Hindlimb muscle (tissue), 1 donor: ENCODE measurements at places on chromosomes 3 and 15.
A peak's percentile ranks its signal among the peaks of the same experiment; 100 is the strongest.

DNA sequence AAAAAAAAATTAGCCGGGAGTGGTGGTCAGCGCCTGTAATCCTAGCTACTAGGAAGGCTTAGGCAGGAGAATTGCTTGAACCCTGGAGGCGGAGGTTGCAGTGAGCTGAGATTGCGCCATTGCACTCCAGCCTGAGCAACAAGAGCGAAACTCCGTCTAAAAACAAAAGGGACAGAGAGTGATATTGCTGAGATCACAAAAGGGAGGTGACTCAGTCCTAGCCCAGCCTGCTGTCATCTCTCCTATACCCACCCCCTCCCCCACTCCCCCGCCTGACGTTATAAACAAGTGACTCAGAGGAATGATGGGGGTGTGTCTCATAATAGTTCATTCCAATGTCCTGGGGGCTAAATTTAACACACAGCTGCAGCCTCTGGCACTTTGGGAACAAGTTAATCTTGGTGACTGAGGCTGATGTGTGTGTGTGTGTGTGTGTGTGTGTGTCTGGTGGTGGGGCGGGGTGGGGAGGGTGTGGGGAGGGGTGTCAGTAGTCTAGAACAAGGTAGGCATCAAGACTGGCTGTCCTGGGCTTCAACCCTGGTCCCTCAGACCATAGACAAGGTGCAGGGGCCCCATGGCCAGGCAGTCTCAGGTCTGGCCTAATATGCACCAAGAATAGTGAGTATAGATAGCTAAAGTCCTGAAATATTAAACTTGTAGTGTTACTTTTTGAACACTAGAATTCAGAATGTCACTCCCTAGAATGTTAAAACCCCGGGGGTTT lies 1.3 kb upstream of the KLHL40 start:
- DNase-seq: no peak

DNA sequence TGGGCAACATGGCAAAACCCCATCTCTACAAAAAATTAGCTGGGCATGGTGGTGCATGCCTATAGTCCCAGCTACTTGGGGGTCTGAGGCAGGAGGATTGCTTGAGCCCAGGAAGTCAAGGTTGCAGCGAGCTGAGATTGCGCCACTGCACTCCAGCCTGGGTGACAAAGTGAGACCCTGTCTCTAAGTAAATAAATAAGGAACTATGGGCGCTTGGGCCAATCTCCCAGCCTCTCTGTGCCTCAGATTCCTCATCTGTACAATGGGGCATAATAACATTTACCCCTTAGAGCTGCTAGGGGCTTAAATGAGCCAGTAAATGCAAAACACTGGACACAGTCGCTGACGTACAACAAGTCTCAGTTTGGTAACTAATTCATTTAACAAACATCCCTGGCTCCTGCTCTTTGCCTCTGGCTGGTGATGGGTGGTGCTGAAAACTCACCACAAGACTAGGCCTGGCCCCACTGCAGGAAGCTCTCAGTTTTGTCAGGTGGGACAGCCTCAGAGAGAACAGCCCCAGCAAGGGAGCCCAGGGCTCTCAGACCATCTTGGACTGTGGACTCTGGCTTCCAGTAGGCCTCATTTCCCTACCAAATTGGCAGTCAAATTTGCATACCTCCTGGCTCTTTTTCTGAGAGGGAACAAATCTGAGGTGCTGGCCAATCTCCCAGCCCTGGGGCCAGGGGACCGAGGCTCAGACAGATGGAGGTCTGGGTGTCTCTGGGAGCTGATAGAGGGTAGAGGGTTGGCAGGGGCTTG lies 6.4 kb upstream of the TBC1D2B start:
- no peak for DNase-seq

- DNase-seq: no peak
Observed at GRCh38 chr3:123068601-123069381, 2.0 kb downstream of the PDIA5 start.

DNA sequence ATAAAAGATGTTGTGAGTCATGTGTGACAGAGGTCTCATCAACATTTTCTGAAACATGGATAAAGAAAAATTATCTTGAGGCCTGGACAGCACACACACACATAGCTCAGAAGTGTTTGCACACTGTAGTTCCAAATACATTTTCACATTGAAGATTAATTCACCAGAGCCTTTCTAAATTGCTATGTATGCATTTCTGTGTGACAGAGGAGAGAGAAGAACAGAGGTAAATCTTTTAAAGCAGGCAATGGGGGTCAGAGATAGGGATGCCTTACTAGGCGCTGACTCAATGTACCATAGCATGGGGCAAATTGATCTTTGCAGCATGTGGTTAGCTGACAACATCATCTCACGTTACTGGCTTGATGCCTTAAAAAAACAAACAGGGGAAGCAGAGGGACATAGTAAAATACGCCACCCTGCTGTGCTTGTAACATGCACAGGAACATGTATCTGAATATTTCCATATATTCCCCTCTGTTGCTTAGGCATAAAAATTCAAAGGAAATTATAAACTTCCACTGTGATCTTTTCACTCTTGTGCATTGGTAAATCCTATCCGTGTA lies 7.7 kb downstream of the POU1F1 start:
- DNase-seq: no peak

- no peak for DNase-seq
Observed at GRCh38 chr3:111676211-111677006, 81.3 kb upstream of the ZBED2 start.

- DNase-seq: no peak
Observed at GRCh38 chr3:114418107-114418506, 124.3 kb downstream of the TIGIT start.

- no peak for DNase-seq
Observed at GRCh38 chr3:39870706-39871105, 61.3 kb downstream of the MYRIP start.

- no peak for DNase-seq
Observed at GRCh38 chr15:40754574-40754882, 526 bp downstream of the RMDN3 start.

DNA sequence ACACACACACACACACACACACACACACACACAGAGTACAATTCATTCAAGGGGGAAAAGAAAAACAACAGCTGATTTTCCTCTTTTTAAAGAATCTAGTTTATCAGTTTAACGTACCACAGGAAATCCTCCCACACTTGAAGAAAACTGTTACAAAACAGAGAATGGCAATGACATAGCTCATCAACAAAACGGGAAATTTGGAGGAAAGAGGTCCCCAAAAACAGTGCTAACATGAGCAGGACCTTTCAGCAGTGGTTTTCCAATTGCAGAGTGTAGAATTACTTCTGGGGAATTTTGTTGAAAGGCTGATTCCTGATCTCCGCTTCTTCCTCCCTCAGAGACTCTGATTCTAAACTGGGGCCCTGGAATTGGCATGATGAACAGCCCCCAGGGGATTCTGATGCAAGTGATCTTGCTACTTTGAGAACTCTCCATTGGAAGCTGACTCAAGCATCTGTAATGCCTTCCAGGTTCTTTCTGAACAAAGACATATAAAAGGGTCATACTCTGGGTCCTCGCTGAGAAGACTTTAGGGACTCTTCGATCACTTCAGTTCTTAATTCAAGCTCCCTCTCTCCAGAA lies 442.6 kb upstream of the PROK2 start:
- DNase-seq: no peak

GRCh38 chr15:41961001-41961518 lies 11.3 kb downstream of the EHD4 start:
- DNase-seq: no peak

- no peak for DNase-seq
Observed at GRCh38 chr3:17913359-17913758, 170.9 kb upstream of the TBC1D5 start.

DNA sequence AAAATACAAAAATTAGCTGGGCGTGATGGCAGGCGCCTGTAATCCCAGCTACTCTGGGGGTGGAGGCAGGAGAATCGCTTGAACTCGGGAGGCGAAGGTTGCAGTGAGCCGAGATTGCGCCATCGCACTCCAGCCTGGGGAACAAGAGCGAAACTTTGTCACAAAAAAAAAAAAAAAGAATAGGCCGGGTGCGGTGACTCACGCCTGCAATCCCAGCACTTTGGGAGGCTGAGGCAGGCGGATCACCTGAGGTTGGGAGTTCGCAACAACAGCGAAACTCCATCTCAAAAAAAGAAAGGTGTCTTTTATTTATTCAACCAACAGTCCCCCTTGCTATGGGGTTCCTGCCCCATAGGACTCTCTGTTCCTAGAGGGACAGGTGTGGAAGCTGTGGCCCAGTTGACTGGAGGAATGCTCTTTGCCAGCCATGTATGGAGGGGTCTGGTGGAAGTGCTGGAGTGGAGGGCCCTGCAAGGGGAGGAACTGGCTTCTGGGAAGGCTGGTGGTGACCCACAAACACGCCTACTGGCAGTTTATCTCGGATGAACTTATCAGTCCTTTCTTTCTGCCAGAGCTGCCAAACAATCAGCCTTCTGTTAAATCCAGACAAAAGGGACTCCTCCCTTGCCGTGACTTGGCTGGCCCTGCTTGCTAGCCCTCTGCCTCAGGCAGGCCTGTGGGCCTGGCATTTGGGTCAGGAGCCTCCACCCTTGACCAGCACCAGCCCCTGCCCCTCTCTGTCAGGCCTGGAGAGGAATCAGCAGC lies 4.6 kb upstream of the DAG1 start:
- no peak for DNase-seq

DNA sequence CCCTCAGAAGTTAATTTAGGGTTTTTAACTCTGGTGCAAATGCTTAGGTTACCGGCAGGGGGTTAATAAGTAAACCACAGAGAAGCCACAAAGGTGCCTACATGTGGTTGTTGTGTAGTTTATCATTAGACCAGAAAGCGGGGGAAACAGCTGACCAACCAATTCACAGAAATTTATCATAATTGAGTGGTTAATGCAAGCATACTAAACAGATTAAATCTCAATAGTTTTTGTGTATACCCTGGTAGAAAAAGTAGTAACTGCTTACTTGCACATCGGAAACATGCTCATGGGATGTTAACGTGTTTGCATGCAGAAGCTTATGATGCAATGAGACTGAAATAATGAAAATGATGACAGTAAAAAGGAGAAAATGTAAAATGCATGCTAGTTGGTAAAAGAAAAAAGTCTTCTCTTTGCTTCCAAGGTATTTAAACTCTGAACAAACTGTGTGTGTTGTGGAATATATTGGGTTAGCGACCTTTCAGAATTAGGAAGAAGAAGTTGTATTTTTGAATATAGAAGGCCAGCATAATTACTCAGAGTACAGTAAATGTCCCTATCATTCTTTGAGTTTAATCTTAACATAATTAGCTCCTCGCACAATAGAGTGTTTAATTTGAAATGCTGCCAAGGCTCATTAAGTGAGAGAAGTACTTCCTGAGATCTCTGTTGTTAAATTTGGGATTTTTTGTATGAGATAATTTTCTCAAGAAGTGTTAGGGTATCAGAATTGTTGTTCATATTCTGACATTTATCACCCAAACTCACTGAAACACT lies 316.2 kb downstream of the PTPRG start:
- no peak for DNase-seq

DNA sequence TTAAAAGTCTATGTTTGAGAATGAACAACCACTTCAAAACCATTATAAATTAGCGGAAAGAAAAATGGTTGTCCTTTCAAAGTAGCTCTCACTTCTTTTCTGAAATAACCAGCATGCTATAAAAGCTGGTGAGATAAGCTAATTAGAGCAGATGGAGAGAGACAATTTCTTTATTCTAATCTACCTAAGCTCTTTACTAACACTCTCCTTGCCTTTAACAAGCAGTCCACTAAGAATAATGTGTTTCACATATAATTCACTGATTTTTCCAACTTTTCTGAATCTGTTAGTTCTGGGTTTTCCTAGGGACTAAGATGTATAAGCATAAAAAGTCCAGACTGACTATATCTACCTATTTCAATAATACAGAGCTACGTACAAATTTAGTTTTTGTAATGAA lies at the start of gene IMPG2:
IMPG2 (minus strand) TSS at position 101 of the 400 bp plus-strand sequence. CDS start 203 bp downstream, outside the sequence.
- no peak for DNase-seq

DNA sequence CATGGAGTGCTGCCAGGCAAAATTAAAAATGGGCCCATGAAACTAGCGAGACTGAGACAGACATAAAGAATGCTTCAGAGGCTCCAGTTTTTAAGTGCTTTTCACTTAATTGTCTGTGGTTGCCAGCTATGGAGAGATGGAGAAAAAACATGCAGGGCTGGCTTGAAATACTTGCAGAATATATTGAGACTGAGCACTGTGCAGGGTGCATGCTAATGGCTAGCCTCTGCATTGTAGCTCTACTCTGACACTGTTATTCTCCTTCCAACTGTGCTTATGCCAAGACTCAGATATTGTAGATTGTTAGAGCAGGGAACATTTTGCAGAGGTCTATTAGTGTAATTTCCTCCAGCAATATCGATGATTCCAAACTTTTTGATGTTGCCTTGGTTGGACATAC lies 735.0 kb downstream of the PDCD6IP start:
- DNase-seq: peak; percentile 19

DNA sequence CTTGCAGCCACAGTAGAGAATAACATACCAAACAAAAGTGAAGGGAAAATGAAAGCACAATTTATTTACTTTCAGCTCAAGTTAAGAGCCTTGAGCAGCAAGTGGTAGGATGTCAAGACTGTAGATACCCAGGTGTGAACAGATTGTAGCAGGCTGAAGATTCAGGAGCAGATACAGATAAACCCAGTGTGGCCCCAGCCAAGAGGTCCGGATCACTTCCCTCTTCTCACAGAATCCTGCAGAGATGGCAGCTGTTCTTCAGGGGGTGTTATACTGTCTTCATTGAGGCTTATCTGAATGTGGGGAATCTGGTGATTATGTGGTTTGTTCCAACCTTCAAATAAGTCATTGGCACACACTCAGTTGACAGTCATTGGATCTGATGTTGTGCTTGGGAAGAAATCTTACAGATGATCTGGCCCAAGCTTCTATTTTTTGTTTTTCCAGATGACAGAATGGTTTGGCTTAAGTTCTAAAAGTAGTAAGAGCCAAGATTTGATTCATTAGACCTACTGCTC lies 2.2 kb downstream of the STARD9 start:
- DNase-seq: peak; percentile 45

GRCh38 chr3:192514754-192515663 lies 212.3 kb downstream of the FGF12 start:
- no peak for DNase-seq

GRCh38 chr3:15929944-15930571 lies 132.3 kb upstream of the ANKRD28 start:
- no peak for DNase-seq

- DNase-seq: peak; percentile 80
Observed at GRCh38 chr15:75732809-75733451, 20.3 kb upstream of the CSPG4 start.

- peak; percentile 82 for DNase-seq
Observed at GRCh38 chr15:65416845-65417416, 5.8 kb downstream of the IGDCC4 start.

DNA sequence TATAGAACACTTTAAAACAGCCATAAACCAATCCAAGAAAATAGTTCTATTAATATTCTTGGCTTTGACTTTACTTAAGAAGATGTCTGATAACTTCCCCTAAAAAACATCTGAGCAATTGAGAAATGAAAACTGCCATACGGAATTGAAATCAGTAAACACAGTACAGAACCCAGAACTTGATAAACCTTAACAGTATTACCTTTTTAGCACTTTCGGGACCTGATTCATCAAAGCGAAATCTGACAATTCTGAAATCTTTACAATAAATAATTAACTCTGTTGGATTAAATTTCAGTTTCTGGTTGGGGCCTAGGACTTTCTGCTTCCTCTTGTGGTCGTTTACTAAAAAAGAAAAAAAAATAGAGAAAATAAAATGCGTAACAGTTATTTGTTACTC lies 17.3 kb downstream of the MTMR10 start:
- DNase-seq: no peak

GRCh38 chr3:192422997-192423342 lies 304.4 kb downstream of the FGF12 start:
- no peak for DNase-seq

GRCh38 chr3:31768479-31769125 lies 212.5 kb downstream of the OSBPL10 start:
- peak; percentile 60 for DNase-seq
